ENCODE measurements at places on chromosomes 7 and 10.

DNA sequence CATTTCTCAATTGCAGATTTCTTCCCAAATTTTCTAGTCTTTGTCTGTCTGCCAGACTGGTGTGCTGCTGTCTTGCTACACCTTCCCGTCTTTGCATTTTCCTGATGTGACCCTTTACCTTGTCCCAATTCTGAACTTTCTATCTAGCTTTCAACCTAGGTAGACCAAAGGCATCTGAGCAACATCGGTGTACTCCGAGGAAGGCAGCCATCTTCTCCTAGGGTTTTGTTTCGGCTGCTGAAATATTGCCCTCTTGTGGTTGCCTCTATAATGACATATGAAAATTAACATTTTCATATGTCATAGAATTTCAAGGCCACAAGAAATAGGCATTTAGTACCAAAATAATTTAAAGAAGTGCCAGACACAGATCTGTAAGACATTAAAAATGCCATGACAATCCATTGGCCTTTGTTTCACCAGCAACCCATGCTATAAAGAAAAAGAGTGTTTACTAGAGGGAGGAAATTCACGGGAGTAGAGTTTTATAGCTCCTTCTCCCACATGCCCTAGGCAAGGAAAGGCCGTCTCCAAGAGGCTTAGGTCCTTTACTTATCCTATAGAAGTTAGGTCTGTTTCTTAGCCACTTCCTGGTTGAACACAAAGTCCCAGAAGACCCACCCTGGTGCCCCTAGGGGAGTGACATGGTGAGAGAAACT, 23.4 kb downstream of the OR9A2 start:
- DNase-seq = no peak

DNA sequence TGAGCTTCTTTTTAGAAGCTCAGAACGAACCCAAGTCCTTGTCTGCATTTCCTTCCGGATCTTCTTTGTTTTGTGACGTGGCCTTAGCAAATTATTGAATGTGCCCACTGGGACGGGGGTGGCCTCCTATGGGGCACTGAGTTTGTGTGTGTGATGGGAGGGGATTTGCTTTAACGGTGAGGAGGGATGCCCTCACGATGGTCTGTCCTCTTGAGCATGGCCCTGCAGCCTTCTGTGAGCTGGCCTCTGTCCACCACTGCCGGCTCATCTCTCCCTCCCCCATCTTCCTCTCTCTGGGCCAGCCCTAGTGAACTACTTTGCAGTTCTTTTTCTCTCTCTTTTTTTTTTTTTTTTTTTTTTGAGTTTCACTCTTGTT, 62.9 kb upstream of the MKRN1 start:
- no peak for DNase-seq

DNA sequence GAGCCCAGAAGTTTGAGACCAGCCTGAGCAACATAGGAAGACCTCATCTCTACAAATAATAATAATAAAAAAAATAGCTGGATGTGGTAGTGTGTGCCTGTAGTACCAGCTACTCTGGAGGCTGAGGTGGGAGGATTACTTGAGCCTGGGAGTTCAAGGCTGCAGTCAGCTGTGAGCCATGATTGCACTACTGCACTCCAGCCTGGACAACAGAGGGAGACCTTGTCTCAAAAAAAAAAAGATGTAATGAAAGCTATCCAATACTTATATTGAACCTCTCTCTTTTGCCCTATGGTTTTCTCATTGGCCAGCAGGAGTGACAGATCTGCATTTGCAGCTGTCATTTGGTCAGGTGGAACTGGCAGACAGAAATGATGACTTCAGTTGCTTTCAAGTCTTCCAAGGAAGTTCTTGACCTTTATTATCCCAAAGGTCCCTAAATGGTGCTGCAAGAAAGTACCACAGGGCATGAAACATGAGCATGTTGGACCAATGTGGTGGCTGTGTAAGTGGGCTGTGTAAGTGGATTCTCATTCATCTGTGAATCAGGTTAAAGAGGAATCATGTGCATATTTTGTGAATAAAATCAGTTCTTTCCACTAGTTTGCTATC, 99.4 kb downstream of the CALD1 start:
- no peak for DNase-seq

GRCh38 chr7:47611045-47611511, 29.2 kb upstream of the TNS3 start:
- no peak for DNase-seq

DNA sequence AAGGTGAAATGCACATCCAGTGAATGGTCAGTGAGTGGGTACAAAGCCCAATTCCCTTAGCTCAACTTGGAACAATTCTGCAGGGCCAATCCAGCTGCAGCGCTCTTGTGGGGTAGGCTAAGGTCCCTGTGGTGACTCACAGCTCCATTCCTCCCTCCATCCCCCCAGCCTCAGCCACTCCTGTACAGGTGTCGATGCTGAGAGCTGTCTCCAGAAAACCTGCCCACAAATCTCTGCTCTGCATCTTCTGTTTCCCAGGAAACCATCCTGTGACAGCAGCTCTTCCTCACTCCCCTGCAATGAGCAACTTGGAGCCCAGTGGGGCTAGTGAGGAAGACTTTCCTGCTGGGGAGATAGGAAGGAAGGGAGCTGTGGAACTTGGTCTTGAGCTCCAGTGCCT, 244.7 kb upstream of the GPR26 start:
- no peak for DNase-seq

GRCh38 chr7:26419198-26419597, 127.5 kb downstream of the SNX10 start:
- DNase-seq = no peak

- DNase-seq = no peak
These were observed 58.4 kb upstream of the PCGF5 start for GRCh38 chr10:91162050-91162494.

- no peak for DNase-seq
These were observed 205.5 kb upstream of the SEMA3D start for GRCh38 chr7:85392326-85392725.

DNA sequence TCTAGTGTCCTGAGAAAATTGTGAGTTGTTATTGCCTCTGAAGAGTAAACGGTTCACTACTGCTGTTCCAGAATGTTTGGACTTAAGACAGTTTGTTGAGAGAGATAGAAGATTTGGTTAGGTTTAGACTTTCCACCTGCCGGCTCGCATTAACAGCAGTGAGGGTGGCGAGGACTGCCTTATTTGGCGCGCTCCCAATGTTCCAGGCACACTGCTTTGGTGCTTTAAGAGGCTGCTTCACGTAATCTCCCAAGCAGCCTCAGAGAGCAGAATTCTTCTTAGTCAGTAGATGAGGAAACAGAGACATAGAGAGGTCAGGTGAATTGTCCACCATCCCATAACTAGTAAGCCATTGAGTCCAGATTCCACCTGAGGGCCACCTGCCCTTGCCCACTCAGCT, 41.1 kb downstream of the GLRX3 start:
- no peak for DNase-seq

- peak; percentile 17 for DNase-seq
These were observed 20.4 kb downstream of the SSMEM1 start for GRCh38 chr7:130227883-130228575.

GRCh38 chr7:85052056-85052737, 134.7 kb downstream of the SEMA3D start:
- DNase-seq = no peak

DNA sequence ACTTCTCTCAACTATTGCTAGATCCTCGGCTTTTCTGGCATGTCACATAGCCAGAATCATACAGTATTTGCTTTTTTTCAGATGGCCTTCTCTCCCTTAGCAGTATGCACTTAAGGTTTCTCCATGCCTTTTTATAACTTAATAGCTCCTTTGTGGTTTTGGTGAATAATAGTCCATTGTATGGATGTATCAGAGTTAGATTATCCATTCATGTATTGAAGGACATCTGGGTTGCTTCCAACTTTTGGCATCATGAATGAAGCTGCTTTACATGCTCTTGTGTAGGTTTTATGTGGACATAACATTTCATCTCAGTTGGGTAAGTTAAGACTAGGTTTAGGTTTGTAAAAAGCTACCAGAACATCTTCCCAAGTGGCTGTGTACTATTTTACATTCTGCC, 4.6 kb downstream of the ATP5F1C start:
- DNase-seq = no peak

- no peak for DNase-seq
These were observed 148.1 kb upstream of the RSU1 start for GRCh38 chr10:16965344-16965616.

DNA sequence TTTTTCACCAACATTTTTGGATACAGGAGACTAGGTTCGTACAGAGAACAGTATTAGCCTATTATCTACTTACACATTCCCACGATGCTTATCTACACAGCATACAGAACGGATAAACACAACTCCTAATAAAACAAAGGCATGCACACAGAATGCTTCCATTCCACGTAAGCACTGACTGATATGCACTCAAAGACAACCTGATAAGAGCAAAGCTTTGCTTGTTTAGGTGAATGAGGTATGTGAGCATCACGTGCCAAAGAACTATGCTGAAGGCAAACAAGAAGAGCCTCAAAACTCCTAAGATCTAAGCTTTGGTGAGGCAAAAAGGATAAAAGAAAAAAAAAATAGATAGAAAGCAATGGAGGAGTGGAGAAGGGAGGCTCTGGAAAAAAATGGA, 413.5 kb upstream of the LRRN3 start:
- DNase-seq = no peak

DNA sequence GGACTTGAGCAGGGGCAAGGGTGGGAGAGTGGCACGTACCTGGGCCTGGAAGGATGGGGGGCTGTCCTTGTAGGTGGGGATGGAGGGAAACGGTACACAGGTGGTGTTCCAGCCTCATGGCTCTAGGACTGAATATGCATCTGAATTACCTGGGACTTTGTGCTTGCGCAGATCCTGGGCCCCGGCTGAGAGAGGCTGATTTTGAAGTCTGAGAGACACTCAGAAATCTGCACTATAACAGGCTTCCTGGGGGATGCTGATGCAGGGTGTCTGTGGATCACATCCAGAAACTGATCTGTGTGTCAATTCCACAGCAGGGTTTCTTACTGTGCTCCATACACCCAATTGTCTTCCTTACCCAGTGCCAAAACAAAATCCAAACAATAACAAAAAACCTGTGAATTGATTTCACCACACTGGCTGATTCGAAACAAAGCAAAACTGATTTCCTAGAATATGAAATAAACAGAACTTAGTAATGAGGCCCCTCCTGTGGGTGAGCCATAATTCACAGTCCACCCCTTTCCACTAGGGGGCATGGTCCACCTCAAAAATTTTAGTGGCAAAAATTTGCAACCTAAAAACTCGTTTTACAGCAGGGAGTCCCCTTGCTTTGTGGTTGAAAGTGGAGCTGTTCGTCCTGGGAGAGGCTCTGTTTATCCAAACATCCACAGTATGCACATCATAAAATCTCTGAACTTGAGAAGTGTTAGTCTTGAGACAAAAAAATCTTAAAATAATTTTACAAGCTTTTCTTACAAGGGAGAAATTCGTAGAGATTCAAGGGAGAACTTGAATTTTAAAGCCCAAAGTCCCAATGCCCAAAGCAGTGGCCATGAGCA, 32.0 kb upstream of the PLEKHA1 start:
- no peak for DNase-seq

GRCh38 chr10:127398140-127398970, 150.8 kb upstream of the NPS start:
- DNase-seq = no peak

GRCh38 chr7:266851-267840, 22.8 kb upstream of the FOXL3 start:
- DNase-seq = no peak

GRCh38 chr7:40095695-40096327, 38.6 kb downstream of the MPLKIP start:
- DNase-seq = no peak

GRCh38 chr7:14687777-14688176, 214.8 kb downstream of the DGKB start:
- peak; percentile 21 for DNase-seq

DNA sequence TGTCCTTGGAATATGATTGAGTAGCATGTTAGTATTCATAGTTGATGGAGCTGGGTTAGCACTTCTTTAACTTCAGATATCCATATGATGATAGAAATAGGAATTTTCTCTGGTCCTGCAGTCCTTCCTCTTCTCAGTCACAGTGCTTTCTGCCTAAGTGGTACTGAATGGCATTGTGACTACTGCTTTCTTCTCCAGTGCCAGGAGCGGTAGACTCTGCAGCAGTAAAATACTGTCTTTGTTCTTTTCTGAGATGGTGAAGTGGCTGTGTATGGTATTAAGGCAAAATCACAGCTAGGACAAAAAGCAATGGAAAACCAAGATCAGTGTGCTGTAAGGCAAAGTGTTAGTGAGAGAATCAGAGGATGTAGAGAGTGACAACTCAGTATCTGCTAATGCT, 46.6 kb downstream of the C1GALT1 start:
- peak; percentile 28 for DNase-seq

GRCh38 chr10:110285501-110285900, 19.2 kb downstream of the SMNDC1 start:
- no peak for DNase-seq

GRCh38 chr7:135991322-135991721, 14.2 kb upstream of the MTPN start:
- no peak for DNase-seq

- no peak for DNase-seq
These were observed 343.7 kb downstream of the ELMO1 start for GRCh38 chr7:37104822-37105518.

- DNase-seq = no peak
These were observed 7.4 kb downstream of the TTYH3 start for GRCh38 chr7:2639181-2639681.

- DNase-seq = no peak
These were observed at the start of gene ANKRD1 for GRCh38 chr10:90920986-90921666. ANKRD1 (minus strand) TSS chr10:90921087; CDS start chr10:90921027, 60 bp downstream.

GRCh38 chr10:109403551-109403950, 519.8 kb downstream of the XPNPEP1 start:
- no peak for DNase-seq

DNA sequence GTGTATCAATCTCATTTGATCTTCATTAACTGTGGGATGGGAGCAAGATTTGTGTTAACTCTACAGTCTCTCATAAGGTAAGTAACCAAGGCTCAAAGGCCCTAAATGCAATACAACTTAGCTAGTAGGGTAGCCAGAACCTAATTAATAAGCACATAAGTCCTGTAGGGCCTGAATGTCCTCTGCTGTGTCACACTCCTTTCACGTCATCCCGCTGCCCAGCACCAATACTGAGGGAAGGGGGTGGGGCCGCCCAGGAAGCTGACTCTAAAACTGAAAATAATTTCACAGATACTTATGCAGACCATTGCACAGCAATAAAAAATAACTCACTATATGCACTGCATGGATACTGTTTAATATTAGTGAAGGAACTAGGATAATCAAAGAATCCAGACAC, 13.7 kb downstream of the CCDC6 start:
- DNase-seq = no peak

- no peak for DNase-seq
These were observed 117.9 kb upstream of the COL1A2 start for GRCh38 chr7:94276795-94277194.

DNA sequence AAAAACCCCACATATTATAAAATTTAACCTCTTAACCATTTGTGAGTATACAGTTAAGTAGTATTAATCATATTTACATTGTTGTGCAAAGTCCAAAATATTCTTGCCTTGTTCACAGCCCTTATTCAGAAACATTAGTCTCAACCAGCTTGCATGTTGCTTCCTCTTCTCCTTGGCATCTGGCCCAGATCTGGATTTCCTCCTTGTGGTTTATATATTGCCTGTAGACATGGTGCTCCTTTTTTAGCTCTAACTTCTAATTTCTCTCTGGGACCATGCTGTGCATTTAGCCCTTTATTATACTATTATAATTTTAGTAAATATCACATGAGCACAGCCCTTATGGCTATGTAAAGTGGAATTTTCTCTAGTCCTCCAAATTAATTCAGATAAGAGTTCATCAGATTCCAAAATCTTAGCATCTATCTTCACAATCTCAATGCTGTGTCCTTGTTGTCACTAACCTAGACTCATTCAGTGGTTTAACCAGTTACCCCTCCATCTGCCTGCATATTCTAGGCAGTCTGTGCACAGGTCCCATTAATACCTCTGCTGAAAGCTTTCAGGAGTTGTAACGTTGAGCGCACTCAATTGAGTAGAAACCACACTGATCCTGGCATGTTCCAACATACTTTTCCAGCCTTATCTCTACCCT, 7.9 kb downstream of the CPED1 start:
- peak; percentile 81 for DNase-seq

Data from spinal cord (tissue), 10 donors.